ENCODE measurements at places on chromosomes 2 and 18.
A peak's percentile ranks its signal among the peaks of the same experiment; 100 is the strongest.

GRCh38 chr2:146438246-146438645 is 1406.6 kb upstream of the ACVR2A start:
- no peak for DNase-seq

- no peak for DNase-seq
These were observed 509.8 kb upstream of the SMIM21 start for GRCh38 chr18:75937306-75937705.

DNA sequence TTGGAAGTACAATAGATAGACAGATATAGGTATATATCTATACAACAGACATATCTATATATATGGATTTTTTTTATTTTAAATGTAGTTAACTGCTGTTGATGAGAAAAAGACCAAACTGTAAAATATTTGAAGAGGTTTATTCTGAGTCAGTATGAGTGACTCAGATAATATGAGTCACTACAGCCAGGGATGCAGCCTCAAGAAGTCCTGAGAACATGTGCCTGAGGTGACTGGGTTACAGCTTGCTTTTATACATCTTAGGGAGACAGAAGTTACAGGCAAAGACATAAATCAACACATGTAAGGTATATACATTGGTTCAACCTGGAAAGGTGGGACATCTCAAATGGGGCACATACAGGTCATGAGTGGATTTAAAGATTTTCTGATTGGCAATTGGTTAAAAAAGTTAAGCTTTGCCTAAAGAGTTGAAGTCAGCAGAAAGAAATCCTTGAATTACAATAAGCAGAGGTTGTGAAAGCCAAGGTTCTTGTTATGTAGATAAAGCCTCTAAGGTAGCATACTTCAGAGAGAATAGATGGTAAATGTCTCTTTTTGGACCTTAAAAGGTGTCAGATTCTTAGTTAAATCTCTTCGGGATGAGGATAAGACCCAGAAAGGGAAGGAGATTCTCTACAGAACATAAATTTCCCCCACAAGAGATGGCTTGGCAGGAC is 149.9 kb downstream of the RBM43 start:
- no peak for DNase-seq

DNA sequence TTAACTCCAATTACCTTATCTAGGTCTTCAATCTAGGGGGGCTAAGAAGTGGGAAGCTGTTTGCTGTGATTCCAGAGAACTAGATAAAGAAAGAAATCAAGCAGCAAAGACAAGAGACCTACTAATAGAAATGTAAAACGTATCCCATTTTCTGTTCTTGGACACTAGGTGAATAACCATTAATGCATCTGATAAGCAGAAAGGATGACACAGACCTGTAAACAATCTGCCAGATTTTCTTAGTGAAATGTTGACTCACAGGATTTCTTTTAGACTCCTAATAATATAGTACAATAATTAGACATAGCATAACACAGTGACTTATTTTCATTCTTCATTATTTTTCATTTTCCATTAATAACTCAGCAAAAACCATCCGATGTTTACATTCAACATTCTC is 1.3 kb downstream of the WDR35 start:
- DNase-seq: no peak

DNA sequence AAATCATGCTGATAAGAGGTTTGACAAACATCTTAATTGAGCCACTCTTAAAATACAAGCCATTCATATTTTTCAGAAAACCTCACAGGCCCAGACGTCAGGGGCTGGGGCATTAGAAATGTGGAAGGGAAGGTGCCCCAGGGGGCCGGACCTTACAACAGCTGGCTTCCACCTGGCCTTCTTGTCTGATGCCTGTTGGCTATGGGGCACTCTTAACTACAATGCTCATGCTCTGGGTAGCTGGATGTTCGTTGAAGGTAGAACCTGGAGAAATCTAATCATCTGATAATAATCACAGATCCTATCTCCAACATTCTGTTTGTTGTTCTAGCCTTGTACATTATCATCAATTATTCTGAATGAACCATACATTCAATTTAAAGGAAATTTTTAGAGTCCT is 156.9 kb upstream of the SOX11 start:
- DNase-seq: no peak

- DNase-seq: no peak
These were observed 15.6 kb upstream of the PPP1CB start for GRCh38 chr2:28736034-28736433.

DNA sequence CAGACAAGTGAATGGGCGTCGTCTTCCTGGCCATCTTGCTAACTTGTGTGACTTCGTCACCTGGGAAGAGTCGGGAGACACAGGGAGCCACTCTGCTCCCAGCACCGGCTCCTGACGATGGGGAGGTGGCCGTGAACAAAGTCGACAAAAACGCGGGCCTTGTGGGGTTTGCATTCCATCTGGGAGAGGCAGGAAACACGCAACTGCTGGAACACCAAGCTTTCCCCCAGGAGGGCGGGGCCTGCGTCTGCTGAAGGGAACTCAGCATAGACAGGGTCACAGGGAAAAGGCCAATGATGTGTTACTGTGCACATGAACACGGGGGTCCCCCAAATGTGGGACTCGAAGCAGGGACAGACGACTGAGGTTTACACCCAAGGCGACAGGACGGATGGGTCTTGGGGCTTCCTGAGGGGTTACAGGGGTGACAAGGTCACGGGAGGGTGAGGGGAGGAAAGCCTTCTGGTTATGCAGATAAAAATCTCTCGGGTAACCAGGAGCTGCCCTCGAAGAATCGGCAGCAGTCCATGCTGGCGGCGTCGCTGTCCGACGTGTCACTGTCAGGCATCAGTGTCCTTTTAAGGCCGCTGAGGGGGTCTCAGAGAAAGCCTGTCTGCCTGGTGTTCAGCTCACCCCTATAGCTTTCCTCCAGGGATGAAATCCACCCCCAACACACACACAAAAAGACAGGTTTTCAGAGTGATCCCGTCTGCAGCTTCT is 28.2 kb upstream of the PRLH start:
- no peak for DNase-seq

- DNase-seq: no peak
These were observed 2.3 kb downstream of the SFXN5 start for GRCh38 chr2:73069041-73069854.

GRCh38 chr2:7346336-7346735 is 429.1 kb downstream of the RNF144A start:
- DNase-seq: no peak

DNA sequence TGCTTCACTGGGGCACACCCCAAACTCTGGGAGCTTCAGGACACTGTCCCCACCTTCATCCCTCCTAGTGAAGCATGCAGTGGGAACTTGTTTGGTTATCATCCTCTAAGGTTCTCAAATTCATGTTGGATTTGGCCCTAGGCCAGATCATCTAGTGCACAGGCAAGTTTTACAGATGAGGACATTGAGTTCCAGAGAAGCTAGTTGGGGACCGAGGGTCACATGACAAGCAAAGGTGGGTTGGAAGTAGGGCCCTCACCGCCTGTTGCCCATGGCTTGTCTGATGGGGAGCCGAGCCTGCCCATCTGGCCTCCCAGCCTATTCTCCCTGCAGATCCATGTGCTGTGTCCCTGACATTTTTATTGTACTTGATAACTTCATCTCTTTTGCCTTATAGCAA is 2.8 kb downstream of the PRKCE start:
- no peak for DNase-seq

GRCh38 chr2:131105950-131106801 is 1.0 kb downstream of the PLEKHB2 start:
- no peak for DNase-seq

DNA sequence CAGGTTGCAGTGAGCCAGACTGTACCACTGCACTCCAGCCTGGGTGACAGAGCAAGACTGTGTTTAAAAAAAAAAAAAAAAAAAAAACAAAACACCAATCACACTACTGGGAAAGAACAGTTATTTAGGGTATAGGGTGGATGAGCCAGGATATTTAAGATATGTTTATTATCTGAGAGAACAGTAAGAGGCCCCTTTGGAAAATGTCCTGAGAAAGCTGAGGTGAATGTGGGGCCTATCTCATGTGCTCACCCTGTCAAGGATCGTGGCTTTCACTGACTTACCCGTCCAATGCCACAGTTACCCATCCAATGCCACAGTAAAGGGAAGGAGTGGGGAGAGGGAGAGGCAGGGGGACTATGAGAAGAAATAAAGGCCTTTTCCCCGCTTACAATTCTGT is 19.9 kb upstream of the ENOSF1 start:
- no peak for DNase-seq

- peak; percentile 40 for DNase-seq
These were observed 64.9 kb downstream of the DNMT3A start for GRCh38 chr2:25276569-25277465.

- DNase-seq: no peak
These were observed 772.0 kb downstream of the CNTNAP5 start for GRCh38 chr2:124797049-124797448.

DNA sequence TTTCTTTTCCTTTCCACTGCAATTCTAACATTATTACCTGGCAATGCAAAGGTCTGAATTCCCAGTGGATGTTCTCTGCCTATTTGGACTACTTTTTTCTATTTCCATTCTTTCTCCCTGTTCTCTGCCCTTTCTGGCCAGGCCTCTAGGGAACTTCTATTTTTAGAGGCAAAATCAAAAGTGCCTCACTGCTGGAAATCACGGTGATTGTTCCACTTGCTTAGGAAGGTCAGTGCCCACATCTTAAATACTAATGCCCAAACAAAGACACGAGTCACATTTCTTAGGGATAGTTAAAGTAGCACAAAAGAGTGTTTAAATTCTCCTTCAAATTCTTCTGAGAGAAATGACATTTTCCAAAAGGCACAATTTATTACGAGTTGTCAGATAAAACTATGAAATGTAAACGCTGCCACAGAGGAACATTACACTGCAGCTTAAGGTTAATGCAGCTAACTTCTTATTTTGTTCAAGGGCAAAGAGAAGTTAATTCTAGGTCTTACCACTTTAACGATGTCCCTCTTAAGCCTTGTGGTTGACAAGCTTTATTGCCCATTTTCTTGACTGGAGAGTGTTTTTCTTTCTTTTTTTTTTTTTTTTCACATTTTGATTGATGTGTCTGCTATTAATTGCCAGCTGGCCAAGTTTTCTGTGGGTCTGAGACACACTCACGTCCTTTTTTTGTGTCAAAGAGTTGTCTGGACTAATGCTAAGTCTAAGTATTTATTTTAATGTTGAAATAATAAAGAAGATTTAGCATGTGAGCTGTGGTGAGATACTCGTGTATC is 34.7 kb downstream of the ST6GAL2 start:
- DNase-seq: no peak

GRCh38 chr2:104856086-104856972 is 2.4 kb downstream of the POU3F3 start:
- no peak for DNase-seq

DNA sequence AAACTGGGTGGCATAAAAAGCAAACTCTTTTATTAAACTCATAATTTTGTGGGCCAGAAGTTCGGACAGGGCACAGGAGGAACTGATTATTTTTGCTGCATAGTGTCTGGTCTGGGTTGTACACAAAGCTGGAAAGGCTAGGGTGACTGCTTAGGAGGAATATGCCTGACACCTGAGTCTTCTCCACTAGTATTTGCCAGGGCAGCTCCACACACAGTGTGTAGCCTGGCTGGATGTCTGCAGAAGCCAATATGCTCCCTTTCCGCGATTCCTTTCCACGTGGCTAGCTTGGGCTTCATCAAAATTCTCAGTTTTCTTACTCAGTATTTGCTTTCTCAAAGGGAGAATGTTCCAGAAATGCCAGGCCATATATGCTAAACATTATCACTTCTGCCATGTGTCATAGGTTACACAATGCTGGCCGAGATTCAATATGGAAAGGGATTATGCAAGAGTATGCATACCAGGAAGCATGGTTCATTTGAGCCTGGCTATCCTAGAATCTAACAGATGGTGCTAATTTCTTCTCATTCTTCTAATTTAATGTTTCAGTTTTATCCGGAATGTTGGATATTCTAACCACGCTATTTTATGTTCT is 142.7 kb upstream of the DOK6 start:
- DNase-seq: no peak

- no peak for DNase-seq
These were observed 315.5 kb downstream of the RPRM start for GRCh38 chr2:153163055-153163454.

GRCh38 chr2:107393516-107393915 is 433.2 kb upstream of the RGPD4 start:
- DNase-seq: no peak

DNA sequence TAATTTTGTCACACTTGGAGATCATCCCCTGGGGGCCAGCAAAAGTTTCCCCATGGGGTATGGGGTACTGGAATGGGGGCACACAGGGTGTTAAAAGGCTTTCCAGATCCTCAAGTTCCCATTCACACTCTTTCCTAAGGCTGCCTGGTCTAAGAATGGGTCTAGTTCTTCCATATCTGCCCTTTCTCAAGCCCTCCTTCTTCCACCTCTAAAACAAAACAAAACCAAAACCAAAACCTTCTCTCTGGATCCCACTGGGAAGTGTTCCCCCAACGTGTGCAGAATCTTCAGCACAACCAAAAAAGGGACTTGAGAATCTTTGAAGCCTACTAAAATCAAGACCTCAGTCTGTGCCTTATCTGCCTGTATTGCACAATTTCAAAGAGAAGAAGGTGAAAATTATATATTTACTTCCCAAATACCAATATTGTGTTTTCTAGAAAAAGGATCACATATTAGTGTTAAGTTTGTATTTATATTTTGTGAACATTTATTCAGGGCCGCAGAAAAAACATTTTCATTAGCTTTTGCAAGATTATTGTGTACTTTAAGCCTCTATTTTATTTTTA is 207.2 kb upstream of the TCF4 start:
- DNase-seq: no peak

- DNase-seq: peak; percentile 17
These were observed 132.5 kb downstream of the SPHKAP start for GRCh38 chr2:228048838-228049490.

GRCh38 chr2:133409581-133410285 is 158.5 kb downstream of the NCKAP5 start:
- DNase-seq: no peak

- no peak for DNase-seq
These were observed 147.9 kb upstream of the CAVIN2 start for GRCh38 chr2:191994749-191995148.

DNA sequence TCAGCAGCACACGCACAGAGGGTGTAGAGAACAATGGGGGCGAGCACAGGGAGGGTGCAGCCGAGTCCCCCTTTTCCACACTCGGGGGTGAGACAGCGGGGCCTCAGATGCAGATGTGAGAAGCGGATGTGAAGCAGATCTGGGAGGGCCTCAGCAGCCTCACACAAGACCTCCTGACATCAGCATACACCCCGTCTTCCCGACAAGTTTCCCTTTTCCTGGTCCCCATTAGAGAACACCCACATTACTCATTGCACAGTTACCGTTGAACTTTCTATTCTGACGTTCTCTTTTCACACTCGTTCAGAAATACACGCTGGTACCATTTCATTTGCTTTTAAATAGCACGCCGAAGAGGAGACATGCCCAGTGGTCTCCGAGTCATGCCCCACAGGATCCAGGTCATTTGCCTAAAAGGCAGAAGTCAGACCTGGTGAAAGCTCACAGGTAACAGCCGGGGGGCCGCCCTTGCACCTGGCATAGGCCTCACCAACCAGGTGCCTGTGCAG is 129.5 kb upstream of the ID2 start:
- no peak for DNase-seq

GRCh38 chr2:70596739-70597138 is 43.1 kb upstream of the TGFA start:
- peak; percentile 25 for DNase-seq

GRCh38 chr18:70333757-70334156 is 44.9 kb downstream of the SOCS6 start:
- DNase-seq: peak; percentile 14

- DNase-seq: no peak
These were observed 11.2 kb downstream of the ATP8B1 start for GRCh38 chr18:57791911-57792310.
